D721Med (cell line): ENCODE measurements at places on chromosomes 1 and 21.

GRCh38 chr1:244092293-244092963 is 41.3 kb downstream of the ZBTB18 start:
- DNase-seq: no peak

GRCh38 chr1:7224644-7225043 is 439.4 kb downstream of the CAMTA1 start:
- no peak for DNase-seq

DNA sequence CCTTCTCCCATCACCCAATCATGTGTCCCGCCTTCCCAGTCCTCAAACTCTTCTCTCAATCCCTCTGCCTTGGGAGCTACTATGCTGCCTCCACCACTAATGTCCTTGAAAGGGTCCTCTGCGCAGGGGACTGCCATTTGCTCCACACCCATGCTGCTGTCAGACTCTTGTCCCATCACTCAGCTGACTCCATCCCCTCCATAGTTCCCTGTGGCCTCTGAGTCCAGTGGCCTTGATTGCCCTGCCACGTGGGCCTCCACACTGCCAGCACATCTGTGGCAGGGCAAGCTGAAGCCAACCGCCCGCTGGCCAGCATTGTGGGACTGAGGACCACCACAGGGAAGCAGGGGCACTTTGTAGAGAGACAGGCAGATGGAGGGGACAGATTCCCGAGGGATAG is 1.3 kb upstream of the TNNT2 start:
- no peak for DNase-seq

GRCh38 chr1:77542813-77543420 is 139.5 kb downstream of the ZZZ3 start:
- no peak for DNase-seq

DNA sequence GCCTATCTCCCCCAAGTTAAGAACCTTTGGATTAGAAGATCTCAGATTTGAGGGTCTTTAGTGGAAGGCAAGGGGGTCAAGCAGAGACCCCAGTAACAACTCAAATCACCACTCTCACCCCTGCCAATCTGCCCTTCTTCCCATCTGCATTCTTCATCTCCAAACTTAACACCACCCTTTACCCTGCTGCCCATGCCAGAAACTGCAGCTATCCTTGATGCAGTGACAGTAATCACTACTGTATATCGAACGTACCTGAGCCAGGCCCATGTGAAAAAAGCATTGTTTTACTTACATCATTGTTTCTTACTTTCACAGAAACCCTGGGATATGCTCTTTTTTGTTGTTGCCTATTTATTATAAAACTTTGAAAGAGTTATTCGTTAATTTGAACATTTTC is 26.5 kb downstream of the NSUN4 start:
- DNase-seq: no peak

- no peak for DNase-seq
Measured at GRCh38 chr1:75341537-75341936, 207.3 kb downstream of the LHX8 start.

GRCh38 chr1:185670187-185670627 is 64.0 kb upstream of the HMCN1 start:
- no peak for DNase-seq

DNA sequence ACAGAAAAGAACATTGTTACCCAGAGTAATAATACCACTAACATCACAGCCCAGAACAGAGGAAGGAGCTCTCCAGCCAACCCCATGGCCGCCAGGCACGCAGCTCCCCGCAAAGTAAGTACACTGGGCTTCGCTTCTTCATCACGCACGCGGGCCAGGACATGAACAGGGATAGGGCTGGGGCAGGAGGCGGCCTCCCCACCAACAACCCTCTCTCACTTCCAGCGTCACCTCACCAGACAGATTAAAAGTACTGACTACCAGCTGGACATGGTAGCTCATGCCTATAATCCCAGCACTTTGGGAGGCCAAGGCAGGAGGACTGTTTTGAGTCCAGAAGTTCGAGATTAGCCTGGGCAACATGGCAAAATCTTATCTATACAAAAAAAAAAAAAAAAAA is 78.3 kb downstream of the NPHP4 start:
- DNase-seq: no peak

- DNase-seq: no peak
Measured at GRCh38 chr21:26282058-26282457, 111.5 kb upstream of the APP start.

- DNase-seq: no peak
Measured at GRCh38 chr1:67855444-67855843, 22.2 kb upstream of the GNG12 start.

DNA sequence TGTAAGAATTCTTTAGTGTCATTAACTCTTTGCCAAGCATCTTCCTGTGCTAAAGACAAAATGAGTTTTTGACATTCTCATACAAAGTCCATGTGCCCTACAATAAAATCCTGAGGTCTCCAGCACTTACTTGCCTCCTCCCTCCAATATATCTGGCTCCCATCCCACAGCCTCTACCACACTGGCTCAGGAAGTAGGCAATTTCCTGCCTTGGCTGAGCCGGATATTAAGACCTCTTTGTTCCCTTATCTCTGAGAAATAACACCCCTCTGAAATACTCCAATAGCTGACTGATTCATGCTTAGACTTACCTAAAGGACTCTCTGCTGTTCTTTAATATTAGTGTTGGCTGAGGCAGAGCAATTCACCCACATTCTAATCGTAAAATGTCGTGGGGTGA is 37.6 kb upstream of the GORAB start:
- DNase-seq: no peak

DNA sequence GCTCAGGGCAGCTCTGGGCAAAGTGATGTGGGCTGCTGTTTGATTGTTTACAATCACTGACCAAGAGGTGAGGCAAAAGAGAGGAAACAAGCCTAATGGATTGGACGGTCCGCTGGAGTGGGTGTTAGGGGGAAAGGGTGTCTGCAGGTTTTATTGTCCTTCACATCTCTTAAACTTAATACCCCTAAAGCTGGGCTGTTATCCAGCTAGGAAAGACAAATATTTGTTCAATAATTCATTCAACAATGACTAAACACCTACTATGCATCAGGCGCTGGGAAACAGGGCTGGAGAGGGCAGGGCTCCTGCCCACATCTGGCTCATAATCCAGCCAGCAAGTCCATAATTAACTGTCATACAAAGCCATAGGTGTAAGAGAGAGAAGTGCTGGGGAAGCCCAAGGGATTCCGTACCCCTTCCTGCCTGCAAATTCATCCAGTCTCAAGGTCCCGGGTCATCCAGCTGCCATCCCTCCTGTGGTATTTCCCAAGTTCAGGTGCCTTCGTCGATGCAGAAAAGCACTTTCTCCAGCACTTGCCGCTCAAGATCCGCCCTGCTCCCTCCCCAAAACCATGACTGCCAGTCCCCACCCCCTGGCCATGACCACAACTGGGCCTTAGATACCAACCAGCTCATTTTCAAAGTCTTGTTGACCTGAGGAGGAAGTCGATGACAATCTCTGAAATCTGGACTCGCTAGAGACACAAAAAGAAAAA is 10.7 kb downstream of the TMEM63A start:
- DNase-seq: no peak

GRCh38 chr1:207903767-207904166 is 7.2 kb downstream of the CD34 start:
- DNase-seq: no peak

DNA sequence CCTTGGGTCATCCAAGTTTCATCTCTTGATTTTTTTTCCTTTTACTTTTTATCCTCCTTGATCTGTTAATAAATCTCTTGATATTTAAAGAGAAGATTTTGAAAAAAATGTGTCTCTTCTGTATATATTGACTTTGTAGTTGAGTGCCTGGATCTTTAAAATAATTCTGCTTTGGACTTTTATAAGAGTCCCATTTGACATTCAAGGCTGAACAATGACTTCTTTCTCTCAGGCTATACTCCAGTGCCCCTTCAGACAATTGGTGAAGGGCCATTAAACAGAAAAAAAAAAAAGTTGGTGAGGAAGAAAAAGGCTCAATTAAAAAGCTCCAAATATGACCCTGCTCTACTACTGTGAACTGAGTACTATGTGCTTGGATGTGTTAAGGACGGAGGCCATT is 40.9 kb upstream of the CITED4 start:
- DNase-seq: no peak
